Skeletal muscle cell (primary cell): ENCODE measurements at places on chromosomes 3 and 15.

- DNase-seq: no peak
Observed at GRCh38 chr3:69749461-69749860, 10.2 kb downstream of the MITF start.

- DNase-seq: no peak
Observed at GRCh38 chr3:153008226-153008625, 153.8 kb upstream of the RAP2B start.

- no peak for DNase-seq
Observed at GRCh38 chr3:193347521-193348501, 30.7 kb downstream of the ATP13A5 start.

GRCh38 chr3:97432914-97433313 is 331.6 kb upstream of the ARL6 start:
- no peak for DNase-seq

GRCh38 chr3:170056710-170057454 is 19.1 kb downstream of the GPR160 start:
- DNase-seq: no peak

DNA sequence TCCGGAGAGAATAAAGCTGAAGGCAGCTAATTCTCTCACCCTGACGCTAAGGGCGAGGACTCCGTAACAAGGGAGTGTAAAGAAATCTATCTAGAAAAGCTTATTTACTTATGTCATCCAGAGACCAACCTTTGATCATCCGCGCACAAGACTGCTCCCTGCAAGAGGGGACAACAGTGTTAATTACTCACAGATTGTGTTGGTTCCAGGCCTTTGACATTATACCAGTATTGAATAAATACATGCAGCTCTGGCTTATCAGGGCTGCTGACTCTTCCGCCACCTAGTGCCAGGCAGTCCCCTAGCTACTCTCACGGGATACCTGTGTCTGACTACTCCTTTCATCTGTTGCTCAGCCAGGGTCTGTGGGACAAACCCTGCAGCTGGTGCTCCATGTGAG is 211.7 kb downstream of the DTWD1 start:
- DNase-seq: no peak

DNA sequence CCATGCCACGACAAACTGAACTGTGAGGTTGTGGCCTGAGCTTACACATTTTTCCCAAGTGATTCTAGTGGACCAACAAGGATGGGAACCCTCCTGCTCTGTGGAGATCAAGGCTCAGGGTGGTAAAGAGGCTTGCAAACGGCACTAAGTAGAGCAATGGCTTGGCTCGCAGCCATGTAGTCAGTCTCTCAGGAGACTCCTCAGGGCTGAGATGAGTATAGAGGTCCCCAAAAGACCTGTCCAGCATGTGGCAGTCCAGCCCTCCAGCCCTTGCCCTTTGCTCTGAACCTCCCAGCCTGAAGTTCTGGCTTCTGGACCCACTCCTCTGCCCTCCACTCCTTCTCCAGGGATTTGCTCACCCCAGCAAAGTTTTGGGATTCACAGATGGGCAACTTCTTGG is 8.3 kb upstream of the CAMP start:
- no peak for DNase-seq

- no peak for DNase-seq
Observed at GRCh38 chr15:92149465-92149864, 244.2 kb upstream of the ST8SIA2 start.

DNA sequence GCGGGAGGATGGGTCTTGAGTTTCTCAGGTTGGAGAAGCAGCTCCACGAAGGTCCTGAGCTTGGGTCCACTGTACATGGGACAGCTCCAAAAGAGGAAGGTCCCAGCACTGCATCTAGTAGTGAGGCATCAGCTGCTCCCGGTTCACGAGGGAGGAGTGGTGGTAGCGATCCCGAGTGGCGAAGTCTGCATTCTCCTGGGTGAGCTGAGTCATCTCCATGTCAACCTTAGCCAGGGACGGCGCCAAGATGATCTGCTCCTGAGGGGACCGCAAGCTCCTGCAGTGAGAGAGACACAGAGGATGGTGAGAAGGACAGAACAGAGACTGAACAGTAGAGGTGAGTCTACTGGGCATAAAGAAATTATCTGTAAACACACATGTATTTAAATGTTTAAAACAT is 28.0 kb upstream of the HEG1 start:
- no peak for DNase-seq

- DNase-seq: no peak
Observed at GRCh38 chr3:144102421-144102820, 130.8 kb downstream of the DIPK2A start.

GRCh38 chr3:104556372-104557078 is 810.2 kb upstream of the ALCAM start:
- DNase-seq: no peak

- no peak for DNase-seq
Observed at GRCh38 chr3:167437428-167438139, 36.3 kb downstream of the SERPINI2 start.

- no peak for DNase-seq
Observed at GRCh38 chr3:15217841-15218267, 11.8 kb downstream of the CAPN7 start.

GRCh38 chr15:27906802-27907201 is 192.3 kb downstream of the OCA2 start:
- no peak for DNase-seq

GRCh38 chr3:69536306-69537020 is 150.6 kb upstream of the FRMD4B start:
- DNase-seq: no peak

GRCh38 chr3:148873270-148873927 is 8.3 kb downstream of the CPA3 start:
- no peak for DNase-seq

DNA sequence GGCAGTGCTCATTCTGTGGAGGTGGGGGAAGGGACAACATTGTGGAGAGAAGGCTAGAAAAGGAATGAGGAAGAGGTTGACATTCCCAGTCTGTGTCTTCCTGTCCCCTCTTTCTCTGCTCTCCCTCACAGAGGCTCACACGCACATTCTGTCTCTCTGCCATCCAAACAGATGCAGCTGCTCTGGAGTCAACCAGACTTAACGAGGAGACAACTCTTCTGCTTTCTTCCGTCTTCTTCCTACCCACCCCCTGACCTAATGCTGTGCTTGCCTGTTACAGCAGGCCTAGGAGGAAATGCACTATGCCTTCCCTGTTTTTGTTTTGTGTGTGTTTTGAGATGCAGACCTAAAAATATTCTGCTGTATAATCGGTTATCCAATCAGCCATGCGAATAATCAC is 121.9 kb downstream of the CACNA1D start:
- DNase-seq: no peak

- DNase-seq: peak; percentile 33
Observed at GRCh38 chr3:23865595-23866396, 51.0 kb downstream of the NKIRAS1 start.

DNA sequence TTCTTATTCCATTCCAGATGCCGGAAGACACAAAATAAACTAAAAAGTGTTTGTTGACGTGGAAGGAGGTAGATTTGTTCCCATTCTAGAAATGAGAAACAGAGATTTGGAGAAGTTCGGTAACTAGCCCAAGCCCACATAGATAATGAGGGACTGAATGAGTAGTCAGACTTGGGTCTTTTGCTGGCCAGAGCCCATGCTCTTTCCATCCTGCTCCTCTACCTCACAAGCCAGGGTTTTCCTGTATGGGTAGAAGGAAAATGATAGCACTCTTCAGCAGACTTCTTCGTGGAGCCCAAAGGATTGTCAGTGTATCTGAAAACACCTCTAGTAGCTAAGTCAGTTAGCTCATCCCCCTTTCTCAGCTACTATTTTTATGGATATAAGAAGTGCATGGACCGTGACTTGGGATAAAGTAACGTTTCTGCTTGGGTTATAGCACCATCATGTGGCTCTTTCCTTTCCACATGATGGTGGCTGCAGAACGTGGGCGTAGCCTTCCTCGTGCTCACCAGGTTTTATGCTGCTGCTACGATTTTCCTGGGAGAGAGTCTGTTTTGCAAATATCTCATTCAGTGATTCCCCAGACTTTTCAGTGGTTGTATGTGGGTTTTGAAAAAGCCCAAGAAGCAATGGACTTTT is 84.6 kb downstream of the DGKG start:
- DNase-seq: peak; percentile 47

GRCh38 chr15:68364028-68364659 is 67.8 kb downstream of the ITGA11 start:
- DNase-seq: no peak

DNA sequence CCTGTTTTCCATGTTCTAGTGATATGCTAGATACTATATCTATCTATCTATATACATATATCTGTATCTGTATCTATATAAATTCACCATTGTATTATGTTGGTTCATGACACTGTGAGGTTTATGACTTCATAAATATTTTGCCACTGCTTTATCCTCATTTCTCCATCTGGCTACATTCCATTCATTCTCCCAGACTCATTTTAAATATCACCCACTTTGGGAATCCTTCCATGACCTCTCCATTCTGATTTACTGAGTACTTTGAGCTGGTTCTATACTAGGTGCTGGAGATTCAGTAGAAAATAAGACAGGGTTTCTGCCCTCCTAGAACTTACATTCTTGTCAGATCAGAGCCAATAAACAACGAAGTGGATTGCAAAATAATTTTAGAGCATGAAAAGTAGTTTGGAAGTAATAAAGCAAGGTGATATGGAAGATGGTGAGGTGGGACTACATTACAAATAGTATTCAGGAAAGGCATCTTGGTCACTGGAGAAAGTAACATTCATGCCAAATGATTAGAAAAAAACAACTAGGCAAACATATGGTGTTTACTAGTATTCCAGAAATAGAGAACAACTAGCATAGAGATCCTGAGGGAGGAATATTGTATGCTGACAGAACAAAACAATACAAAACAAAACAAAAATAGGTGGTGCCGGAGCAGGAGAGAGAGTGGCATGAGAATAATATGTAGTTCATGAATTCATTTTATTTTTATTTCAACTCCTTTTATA is 11.6 kb upstream of the PLSCR4 start:
- no peak for DNase-seq

GRCh38 chr3:53027254-53027844 is 18.5 kb downstream of the SFMBT1 start:
- DNase-seq: no peak

- DNase-seq: no peak
Observed at GRCh38 chr15:96162322-96162721, 168.2 kb upstream of the NR2F2 start.

DNA sequence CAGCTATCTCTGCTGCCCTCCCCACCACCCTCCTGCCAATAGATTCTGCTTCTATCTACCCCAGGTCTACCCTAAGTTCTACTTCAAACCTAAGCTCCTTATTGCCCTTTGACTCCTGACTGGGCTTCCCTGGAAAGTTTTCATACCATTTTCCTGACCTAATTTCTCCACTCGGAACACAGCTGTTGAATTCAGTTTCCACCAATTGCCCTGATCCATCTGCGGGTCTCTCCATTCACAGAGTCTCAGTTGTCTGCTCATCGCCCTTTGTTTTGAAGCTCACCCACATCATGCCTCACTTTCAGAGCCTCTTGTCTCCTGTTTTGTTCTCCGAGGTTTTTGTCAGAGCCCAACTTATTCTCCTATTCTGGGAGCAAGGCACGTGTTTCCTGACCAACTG is 56.8 kb upstream of the ABI3BP start:
- no peak for DNase-seq

DNA sequence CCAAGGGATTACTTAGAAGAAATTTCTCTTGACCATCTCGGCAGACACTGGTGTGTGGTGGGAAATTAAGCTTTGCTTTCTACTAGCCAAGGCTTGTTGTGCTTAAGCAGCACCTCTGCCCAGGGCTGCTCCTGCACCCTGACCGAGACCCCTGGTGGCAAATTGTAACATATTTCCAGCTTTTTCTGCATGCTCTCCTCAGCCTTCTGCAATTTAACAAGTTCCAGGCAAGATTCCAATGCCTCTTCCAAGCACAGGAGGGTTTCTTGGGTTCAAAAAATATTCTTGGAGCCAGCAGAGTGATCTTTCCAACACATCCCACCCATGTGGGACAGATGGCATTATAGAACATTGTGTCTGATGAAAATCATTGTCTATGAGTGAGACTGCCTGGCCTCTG is 210.5 kb downstream of the CLSTN2 start:
- DNase-seq: no peak

DNA sequence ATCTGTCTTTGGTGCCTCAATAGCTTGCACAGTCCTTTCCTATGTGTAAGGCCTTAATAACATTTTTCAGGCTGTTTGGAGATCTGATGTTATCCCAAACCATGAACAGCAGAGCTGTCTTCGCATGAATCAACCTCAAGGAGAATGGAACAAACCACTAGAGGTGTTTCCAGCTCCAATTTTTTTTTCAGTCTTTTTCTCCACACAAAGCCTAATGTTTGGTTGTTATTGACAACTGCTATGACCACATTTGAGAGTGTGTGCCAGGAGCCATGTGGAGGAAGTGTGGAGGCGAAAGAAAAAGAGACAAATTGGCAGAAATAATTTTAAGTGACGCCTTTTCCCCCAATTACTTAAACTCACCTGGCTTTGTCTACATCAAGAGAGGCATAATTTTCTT is 38.7 kb downstream of the RTP4 start:
- DNase-seq: no peak

- DNase-seq: no peak
Observed at GRCh38 chr3:32340611-32341365, 50.9 kb upstream of the CMTM7 start.

- no peak for DNase-seq
Observed at GRCh38 chr15:23022156-23022555, 17.2 kb downstream of the TUBGCP5 start.

GRCh38 chr3:179970746-179971145 is 66.0 kb downstream of the PEX5L start:
- no peak for DNase-seq

- no peak for DNase-seq
Observed at GRCh38 chr15:88505721-88506120, 38.2 kb downstream of the MRPS11 start.

GRCh38 chr15:70525551-70525950 is 237.8 kb downstream of the UACA start:
- no peak for DNase-seq

GRCh38 chr15:57061281-57061680 is 142.8 kb downstream of the TCF12 start:
- DNase-seq: no peak

DNA sequence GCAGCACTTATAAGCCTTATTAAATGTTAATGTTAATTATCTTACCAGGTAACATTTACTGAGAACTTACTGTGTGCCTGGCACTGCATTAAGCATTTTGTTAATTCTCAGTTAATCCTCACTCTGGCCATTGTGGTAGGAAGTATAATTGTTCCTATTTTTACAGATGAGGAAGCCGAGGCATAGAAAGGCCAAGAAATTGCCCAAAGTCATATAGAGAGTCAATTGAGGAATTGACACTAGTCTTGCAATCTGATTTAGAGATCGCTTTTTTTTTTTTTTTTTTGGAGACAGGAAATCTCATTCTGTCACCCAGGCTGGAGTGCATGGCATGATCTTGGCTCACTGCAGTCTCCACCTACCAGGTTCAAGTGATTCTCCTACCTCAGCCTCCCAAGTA is 132.6 kb upstream of the PROK2 start:
- no peak for DNase-seq

GRCh38 chr3:65837604-65838003 is 201.1 kb downstream of the MAGI1 start:
- no peak for DNase-seq
